Suppressor macrophage treated with lipopolysaccharide for 1 hour (primary cell): ENCODE measurements at places on chromosomes 1 and 21.
A peak's percentile ranks its signal among the peaks of the same experiment; 100 is the strongest.

DNA sequence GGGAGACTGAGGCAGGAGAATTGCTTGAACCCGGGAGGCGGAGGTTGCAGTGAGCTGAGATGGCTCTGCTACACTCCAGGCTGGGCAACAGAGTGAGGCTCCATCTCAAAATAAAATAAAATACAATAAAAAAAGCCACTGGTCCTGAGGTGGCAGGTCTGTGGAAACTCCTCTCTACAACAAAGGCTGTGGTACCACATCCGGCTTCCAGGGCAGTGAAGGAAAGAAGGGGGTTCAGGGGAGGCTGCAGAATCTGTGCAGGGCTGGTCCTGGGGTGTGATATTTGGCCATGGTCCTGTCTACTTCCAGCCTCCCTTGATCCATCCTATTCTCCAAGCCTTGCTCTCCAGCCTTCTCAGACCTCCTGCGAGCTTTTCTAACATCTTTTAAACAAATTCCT is 731 bp upstream of the ZNF683 start:
- DNase-seq: no peak

DNA sequence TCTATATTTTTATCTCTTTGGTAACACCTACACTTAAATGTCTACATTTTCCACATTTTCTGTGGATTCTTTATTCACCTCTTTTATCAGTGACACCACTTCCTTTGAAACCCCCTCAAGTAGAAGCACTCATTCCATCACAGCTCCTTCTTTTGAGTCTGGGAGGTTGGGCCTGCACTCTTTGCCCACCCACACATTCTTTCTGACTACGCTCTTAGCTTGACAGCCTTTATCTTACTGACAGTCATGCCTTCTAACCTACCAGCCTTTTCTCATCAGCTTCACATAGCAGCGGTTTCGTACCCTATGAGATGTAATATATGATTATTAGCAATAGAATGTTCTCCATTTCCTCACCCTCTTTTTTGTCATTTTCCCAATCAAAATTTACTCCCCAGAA is 151.9 kb downstream of the TNFSF18 start:
- no peak for DNase-seq

GRCh38 chr1:89068291-89068690 is 3.3 kb upstream of the GBP1 start:
- DNase-seq: no peak

DNA sequence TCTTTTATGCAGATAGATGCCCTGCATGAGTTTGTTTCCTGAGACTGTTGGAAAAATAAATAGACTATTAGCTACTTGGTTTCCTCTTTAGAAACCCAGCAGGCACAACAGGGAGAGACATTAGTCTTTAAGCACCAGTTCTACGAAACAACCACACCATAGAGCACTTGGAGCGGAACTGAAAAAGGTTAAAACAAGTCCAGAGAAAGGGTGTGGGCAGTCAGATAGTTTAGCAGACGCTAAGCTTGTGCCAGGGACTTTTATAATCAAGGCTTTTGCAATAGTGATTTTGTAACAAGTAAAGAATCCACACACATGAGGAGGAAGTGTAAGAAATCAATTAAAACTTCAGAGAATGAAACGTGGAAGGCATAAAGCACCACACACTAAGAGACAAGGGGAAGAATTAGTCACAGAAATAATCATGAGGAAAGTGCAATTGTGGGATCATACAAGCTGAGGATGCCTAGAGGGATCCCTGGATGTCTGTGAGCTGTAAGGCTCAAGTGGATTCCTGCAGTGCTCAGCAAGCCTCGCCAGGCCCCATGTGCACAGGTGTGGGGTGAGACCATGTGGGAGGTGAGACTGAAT is 37.8 kb upstream of the TLR5 start:
- DNase-seq: peak; percentile 94

DNA sequence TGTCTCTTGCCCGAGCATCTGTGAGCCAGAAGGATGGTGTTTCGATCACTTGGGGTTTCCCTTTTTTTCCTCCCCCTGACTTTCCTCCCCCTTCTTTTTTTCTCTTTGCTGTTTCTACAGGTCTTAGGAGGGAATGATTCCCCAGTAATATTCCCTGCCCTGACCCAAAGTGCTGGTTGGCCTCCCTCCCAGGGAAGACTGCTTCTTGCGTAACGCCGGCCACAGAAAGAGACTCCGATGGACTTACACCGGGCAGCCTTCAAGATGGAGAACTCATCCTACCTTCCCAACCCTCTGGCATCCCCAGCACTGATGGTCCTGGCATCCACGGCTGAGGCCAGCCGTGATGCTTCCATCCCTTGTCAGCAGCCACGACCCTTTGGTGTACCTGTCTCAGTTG is 6.8 kb downstream of the RNF220 start:
- DNase-seq: no peak

DNA sequence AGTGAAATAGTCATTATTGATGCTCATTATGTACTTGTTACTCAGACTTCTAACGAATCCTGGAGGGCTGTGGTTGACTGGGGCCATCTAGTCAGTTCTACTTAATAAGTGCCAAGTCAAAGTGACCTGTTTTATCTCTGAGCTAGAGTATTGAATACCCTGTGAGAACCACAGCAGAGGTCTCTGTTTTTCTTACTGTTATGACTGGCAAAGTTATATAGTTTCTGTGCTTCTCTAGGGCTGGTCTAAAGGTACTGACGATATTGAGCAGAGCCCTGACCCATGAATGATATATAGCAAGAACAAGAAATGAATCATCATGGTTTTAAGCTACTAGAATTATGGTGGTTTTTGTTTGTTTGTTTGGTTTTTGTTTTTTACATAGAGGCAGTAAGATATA is 555.8 kb downstream of the PLA2G4A start:
- DNase-seq: no peak

- no peak for DNase-seq
Measured at GRCh38 chr21:42892582-42892930, 553 bp upstream of the NDUFV3 start.

DNA sequence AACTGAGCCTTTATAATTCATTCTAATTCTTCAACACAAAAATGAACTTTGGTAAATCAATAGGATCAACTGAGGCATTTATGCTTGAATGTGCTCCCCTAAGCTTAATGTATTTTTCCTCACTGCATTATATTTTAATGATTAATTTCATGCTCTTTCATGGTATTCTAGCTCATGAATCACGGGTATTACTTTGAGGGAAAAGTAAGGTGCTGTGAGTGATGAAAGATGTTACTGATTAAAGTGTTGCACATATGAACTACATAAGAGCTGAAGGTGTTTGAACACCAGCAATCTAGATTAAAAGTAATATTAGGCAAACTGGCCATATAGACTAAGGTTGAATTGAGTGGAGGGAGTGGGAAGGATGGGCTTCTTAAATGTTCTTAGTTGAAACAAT is 1.9 kb downstream of the DPYD start:
- DNase-seq: no peak

GRCh38 chr1:214427871-214428277 is 123.5 kb downstream of the PTPN14 start:
- peak; percentile 20 for DNase-seq
